Left kidney (tissue), 8 donors: ENCODE measurements at places on chromosomes 7 and 10. TPM values are rescaled to one million over a fixed set of nuclear protein-coding genes. Genes with fewer than 3 reads are reported as not detected.

GRCh38 chr7:97126483-97127171 is 9.1 kb downstream of the SDHAF3 start:
- DNase-seq: no peak

DNA sequence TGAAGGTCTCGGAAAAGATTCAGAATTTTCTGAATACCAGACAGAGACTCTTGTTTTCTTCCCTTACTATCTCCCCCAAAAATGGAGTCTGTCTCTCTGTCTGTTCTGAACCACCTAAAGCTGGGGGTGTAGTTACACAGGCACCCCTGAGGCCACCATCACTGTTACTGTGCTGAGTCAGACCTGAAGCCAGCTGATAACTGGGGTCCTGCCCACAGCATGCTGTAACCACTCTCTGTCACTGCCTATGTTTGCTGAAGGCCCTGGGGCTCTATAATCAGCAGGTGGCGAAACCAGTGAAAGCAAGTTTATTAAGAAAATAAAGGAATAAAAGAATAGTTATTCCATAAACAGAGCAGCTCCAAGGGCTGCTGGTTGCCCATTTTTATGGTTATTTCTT is 575.2 kb upstream of the POT1 start:
- DNase-seq: no peak

DNA sequence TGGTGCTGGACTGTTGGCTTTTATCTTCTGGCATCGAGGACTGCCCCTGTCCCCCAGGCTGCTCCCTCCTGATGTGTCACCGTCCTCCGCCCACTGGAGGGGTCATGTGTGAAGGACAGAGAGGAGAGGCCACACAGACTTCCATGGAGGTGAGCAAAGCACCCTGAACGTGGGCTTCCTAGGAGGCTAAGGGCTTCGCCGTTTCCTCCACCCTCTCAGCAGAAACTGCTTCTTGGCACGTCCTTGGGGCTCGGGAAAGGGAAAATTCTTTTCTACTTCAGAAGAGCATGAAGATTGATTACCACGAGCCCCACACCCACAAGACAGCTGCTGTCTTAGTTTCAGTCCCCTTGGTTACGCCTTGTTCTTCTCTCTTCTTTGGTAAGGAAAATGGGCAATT is 218.2 kb downstream of the CCDC3 start:
- DNase-seq: peak; percentile 59

GRCh38 chr7:105926131-105926530 is 36.9 kb upstream of the CDHR3 start:
- DNase-seq: no peak

Gene KIAA1217
- polyA plus RNA-seq: 114 TPM
